ENCODE measurements at places on chromosomes 5 and 9. TPM values are rescaled to one million over a fixed set of nuclear protein-coding genes. Genes with fewer than 3 reads are reported as not detected.

GRCh38 chr5:9686216-9686615, 56.1 kb upstream of the TAS2R1 start:
- DNase-seq = no peak

DNA sequence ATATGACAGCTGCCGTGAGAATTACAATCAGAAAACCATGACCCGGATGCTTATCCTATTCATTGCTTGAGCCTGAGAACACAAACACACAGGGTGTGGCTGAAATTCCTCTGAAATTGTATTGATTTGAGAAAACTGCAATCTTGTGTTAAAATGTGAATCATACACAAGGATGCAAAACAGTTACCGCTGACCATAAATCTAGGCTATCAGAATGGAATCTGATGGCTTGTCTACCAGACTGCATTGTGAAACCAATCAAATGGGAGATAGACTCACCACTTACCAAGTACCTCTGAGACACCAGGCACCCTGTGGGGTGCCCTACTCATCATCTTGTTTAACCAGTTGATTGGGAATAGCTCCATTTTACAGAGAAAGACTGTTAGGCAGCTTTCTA, 188.7 kb upstream of the MSX2 start:
- DNase-seq = no peak

GRCh38 chr5:148848393-148849031, 22.1 kb downstream of the ADRB2 start:
- DNase-seq = no peak

DNA sequence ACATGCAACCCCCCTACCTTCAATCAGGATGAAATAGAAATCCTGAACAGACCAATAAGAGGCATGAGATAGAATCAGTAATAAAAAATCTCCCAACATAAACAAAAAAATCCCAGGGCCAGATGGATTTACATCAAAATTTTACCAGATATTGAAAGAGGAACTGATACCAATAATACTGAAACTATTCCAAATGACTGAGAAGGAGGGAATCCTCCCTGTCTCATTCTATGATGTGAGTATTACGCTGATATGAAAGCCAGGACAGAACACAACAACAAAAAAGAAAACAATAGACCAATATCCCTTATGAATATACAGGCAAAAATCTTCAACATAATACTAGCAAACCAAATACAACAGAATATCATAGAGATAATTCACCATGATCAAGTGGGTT, 109.0 kb upstream of the SMC2 start:
- DNase-seq = no peak

DNA sequence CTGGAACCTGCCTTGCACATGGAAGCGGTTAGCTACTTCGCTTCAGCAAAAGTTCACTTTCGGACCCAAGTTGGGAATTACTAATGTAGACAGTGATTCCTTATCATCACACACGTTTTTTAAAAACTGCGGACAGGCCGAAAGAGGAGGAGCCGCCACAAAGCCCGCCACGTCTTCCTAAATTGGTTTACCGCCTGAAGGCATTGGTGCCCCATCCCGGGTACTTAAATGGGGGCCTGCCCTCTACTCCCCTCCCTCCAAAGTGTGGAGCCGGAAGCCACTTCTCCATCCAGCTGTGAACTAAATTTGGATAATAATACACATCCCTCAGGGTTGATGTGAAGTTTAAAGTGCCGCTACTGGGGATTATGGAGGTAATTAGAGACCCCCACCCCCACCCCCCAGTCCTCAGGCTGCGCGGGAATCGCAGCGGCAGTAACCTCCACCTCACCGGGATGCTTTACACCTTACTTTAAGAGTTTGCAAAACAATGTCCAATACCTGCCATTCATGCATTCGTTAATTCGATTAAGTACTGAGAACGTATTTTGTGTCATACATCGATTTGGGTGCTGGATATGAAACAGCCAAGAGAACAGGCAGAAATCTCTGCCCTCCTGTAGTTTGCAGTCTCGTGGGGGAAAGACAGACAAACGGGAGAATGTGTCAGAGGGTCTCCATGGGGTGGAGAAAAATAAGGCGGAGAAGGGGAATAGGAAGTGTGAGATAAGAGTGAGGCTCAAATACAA, 937 bp upstream of the MACROH2A1 start:
- no peak for DNase-seq

DNA sequence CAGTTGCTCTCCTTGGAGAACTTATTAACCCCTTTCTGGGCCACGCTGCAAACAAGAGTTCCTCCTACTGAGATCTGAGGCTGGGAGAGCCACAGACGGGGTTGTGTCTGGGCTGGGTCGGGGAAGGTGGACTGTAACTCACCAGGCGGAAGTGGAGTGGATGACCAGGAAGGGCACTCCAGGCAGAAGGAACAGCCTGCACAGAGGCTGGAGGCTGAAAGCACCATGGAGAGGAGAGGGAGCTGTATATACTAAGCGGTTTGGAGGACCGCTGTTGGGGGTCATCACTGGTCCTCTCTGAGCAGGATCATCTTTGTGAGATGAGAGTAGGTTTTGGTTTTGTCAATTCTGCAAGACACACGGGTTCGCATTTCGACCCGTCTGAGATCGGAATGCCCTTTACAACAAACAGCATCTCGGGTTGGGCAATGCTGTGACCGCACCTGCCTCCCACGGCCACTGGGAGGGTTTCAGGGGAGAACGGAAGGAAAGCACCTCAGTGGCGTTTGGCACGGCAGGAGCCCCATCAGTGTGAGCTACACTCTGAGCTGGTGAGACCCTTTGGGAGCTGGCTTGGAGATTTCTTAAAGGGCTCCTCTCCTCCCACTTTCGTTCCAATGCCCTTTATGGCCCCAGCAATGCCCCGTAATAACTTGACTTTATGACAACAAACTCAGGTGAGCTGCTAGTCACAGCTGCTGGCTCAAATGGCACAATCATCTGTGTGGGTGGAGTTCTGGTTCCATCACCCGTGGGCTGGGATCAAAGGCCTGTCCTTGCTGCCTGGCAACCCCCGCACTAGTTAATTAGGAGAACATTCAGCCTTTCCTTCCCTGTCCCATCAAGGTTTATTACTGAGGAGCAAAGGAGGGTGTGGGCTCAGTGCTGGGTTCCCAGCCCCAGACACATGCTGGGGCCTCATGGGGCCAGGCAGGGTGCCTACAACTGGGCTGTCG, 18.7 kb upstream of the NEURL1B start:
- no peak for DNase-seq

DNA sequence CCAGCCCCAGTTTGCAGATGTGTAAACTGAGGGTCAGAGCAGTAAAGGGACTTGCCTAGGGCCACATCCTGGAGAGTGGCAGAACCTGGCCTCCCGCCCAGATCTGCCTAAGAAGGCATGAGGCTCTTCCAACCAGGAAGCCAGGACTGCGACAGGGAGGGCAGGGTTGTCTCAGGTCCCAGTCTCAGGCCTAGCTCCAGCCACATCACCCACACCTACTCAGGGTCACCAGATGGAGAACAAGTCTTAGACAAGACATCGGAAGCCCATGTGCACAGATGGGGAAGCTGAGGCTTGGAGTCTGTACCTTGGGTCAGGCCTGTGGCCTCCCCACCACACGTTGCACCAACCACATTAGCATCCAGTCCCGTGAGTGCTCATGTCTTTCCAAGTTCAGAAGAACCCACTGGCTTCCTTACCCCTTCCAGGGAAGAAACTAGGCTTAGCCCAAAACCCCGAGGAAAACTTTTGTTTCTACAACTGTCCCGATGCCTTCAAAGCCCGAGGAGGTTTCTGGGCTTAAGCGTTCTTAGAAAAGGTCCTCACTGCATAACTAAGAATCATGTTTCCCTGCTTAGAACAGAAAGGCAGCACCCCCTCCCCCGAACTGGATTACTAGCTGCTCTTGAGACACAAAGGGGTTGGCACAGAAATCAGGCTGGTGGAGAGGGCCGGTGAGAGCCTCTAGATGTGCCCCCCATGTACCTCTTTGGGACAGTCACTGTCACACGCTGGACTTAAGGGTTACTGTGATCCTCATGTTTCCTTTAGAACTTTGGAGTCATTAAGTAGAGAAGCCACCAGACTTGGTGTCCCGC, 2.2 kb downstream of the FAM78A start:
- DNase-seq = no peak

DNA sequence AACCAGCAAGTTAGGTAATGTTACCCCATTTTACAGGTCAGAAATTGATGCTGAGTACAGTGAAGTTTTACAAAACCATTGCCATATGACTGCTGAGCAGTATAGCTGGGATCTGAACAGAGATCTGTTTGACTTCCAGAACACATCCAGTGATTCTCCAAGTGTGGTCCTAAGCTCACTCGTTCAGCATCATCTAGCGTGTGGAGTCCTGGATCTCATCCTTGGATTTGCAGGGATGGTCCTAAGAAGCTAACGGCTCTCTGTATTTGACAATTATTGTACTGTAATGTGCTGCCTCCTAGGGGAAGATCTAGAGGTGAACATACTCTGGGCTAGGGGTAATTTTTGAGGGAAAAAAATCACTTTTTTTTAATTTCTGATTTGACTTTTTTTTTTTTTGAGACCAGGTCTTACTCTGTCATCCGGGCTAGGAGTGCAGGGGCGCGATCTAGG, 1.4 kb downstream of the SLC26A2 start:
- no peak for DNase-seq

- DNase-seq = no peak
Observed at GRCh38 chr5:75282581-75282980, 45.9 kb upstream of the ANKRD31 start.

DNA sequence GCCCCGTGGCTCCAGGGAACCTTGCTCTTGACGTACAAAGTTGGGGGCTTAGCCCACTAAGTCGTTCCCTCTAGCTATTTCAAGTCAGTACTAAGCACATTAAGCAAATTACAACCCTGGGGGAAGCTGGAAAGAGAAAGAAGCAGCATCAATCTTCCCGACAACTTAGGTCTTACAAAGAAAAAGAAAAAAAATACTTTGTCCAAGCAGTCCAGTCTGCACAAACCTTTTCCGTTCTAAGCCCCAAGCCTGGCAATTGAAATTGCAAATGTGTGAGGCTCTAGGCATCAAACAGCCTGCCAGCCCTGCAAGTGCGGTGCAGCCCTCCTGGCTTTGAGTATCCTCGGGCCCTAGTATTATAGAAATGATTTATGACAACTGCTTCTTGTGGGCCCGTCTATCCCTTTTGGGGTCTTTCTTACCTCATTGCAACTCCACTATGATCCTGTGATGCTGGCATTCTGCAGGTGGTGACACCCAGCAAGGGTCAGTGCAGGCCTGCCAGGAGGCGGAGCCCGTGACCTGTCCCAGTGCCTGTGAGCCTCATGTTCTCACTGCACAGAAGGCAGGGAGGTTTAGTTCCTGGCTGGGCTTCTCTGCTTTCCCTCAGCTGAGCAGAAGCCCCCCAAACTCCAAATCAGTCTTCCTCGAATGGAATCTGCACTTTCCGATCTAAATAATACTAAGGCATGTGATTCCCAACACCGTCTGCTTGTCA, 232.3 kb upstream of the IRX2 start:
- DNase-seq = no peak

GRCh38 chr9:134136118-134136995, 475 bp downstream of the WDR5 start:
- DNase-seq = no peak

DNA sequence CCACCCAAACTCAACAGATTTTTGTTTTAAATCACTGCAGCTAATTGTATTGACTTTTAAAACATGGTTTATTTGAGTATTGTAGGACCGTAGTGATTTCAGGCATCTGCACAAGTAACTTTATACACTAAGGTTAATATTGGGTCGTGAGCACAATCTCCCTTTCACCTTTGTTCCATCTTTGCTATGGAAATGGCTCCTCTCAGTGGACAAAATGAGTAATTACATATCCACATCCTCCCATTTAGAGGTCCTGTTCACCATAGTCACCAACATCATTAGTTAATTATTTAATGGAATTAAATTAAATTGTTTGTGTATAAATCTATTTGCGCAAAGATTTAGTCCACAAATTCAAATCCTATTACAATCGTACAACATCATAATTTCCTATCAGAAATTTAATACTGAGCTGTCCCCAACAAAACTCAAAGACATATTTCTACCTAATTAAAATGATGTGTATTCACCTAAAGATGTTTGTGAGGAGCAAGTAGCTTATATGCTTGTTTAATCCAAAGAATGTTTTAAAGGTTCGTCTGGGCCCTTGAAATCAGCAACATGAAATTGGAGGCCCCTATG, 173.0 kb upstream of the DAPK1 start:
- DNase-seq = no peak

- DNase-seq = no peak
Observed at GRCh38 chr5:109929911-109930310, 240.2 kb downstream of the MAN2A1 start.

- no peak for DNase-seq
Observed at GRCh38 chr5:66680804-66681203, 84.6 kb downstream of the MAST4 start.

DNA sequence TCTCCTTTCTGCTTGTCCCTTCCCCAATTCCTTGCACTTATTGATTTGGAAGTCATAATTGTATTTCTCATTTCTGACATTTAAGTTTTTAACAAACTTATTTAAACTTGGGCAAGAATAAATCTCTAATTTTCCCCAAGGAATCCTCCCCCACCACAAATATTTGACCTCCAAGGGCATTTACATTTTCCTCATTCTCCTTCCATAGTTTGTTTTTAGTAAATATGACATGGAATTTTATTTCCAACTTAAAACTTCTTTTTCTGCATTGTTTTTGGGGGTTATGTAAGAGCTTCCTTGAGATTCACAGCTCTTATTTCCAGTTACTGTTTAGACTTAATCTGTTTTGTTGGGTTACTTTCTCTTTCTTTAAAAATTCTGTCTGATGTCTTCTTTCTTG, 64.9 kb downstream of the ZNF618 start:
- DNase-seq = no peak

DNA sequence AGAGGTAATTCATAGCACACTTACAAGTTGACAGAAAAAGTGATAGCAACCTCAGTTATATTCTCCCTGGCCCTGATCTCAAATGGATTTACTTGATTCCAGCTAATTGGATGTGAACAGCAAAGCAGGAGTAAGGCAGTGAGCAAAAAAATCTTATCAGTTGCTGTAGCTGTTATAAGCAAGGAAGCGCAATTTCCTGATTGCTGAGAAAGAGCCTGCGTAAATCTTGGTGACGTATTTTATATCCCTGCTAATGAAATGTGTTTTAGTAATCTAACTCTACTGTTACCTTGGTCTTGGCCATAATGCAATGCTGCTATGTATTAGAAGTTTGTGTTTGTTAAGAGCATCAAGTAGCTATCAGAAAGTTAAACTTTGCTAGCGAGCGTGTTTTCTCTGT, 661.2 kb upstream of the SEMA6A start:
- DNase-seq = no peak

GRCh38 chr5:171336521-171337209, 27.6 kb downstream of the TLX3 start:
- no peak for DNase-seq

GRCh38 chr9:111484572-111484894, 350 bp upstream of the ECPAS start:
- no peak for DNase-seq

Gene TNFSF8
- total RNA-seq = not detected

Gene FRMD3
- total RNA-seq = 0.40 TPM

Gene FAXDC2
- total RNA-seq = 33.9 TPM

Gene SPINK4
- total RNA-seq = not detected

Gene CDX1
- total RNA-seq = 0.68 TPM

Gene IER5L
- total RNA-seq = 34.7 TPM

Gene IL7R
- total RNA-seq = 0.25 TPM

Gene GDF9
- 0.93 TPM for total RNA-seq

Gene FAM114A2
- total RNA-seq = 28.3 TPM

Gene CAMSAP1
- total RNA-seq = 64.4 TPM

Gene HTR1A
- total RNA-seq = 0.13 TPM
